Renal pelvis (tissue), 12 donors: ENCODE measurements at places on chromosomes 5 and 9. TPM values are rescaled to one million over a fixed set of nuclear protein-coding genes. Genes with fewer than 3 reads are reported as not detected.

- DNase-seq: no peak
Observed at GRCh38 chr5:128572051-128572929, 34.2 kb upstream of the FBN2 start.

DNA sequence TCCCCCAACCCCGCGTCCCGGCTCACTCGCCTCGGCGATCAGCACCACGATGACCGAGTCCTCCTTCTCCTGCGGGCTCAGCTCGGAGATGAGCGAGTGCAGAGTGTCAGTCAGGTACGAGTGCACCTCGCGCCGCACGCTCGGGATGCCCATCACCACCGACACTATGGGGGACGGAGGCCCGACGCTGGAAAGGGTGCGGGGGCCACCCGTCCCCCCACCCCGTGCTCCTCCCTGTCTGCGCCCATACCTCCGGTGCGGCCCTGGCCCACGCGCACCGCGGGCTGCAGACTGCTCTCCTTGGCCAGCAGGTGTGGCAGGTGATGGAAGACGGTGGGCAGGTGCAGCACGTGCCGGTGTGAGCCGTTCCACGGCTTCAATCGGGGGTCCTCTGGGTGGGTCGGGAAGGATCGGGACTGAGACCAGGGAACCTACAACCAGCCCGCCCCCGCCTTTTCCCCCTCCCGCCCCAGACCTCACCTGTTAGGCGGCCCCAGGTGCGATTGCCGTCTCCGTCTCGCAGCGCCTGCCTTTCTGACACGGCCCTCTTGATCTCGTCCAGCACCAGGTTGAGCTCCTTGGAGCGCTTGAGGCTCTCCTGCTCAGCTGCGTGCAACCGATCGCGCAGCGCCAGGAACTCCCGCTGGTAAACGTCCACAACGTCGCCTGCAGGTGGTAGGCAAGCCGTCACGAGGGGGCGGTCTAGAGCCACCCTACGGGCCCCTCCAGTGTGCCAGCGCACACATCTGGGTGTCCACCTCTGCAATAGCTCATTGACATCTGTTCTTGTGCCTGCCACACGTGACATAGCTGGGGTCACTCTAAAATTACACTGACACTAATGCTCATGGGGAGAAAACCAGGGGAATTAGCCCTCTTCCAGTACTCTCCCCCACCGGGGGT is 5.1 kb downstream of the MGAT4B start:
- no peak for DNase-seq

DNA sequence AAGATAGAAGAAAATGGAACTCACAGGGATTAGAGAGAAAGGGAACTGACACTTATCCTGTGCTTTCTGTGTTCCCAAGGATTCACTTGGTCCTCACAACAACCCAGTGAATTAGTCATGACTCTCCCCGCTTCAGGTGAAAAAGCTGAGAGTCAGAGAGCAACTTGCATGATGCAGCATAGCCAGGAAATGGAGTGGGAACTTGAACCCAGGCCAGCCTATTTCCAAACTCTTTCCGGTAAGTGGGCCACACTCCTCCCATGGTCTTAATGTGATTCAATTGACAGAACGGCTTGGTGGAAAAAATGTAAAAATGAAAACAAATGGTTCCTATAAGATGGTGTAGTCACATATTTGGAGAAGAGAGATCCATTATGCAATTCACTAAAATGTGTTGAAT is 45.9 kb upstream of the CEMIP2 start:
- no peak for DNase-seq

DNA sequence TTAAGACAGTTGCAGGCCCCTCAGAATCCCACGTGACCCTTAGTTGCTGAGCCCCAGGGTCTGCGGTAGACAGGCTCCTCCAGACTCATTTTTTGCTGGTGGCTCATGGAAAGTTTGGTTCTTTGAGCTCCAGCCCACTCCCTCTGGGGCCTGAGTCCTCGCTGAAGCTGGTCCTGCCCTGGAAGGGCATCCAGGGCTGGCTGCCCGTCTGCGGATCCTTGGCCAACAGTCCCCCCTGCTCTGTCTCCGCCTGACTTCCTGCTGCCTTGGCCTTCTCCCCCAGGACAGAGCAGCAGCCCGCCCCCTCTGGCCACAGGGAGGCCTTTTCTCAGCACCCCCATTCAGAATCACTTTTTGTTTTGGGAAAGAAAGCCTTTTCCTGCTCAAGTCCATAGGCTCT is 24.4 kb downstream of the SLC6A7 start:
- DNase-seq: no peak

The SURF2 gene
- 23.1 TPM for polyA plus RNA-seq
